ENCODE measurements at places on chromosomes 5 and 9.

GRCh38 chr9:127185931-127186781, 63.7 kb upstream of the ANGPTL2 start:
- no peak for DNase-seq

GRCh38 chr9:109168170-109168569, 1.1 kb upstream of the FRRS1L start:
- no peak for DNase-seq

GRCh38 chr9:79969393-79970145, 397.8 kb downstream of the TLE4 start:
- no peak for DNase-seq

DNA sequence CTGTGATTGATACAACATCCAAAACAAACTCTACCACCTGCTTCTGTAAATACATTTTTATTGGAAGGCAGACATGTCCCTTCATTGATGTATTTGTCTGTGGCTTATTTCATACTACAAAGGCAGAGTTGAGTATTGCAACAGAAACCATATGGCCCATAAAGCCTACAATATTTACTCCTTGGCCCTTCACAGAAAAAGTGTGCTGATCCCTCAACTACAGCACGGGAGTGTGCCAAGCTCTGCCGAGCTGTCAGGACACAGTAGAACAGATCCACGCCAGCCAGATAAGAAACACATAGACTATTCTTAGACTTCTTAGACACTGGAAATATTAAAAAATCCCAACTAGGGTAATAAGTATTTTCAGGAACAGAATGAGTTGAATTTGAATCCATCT, 13.2 kb downstream of the TICAM2 start:
- no peak for DNase-seq

- no peak for DNase-seq
Measured at GRCh38 chr5:40046792-40047191, 622.0 kb upstream of the DAB2 start.

DNA sequence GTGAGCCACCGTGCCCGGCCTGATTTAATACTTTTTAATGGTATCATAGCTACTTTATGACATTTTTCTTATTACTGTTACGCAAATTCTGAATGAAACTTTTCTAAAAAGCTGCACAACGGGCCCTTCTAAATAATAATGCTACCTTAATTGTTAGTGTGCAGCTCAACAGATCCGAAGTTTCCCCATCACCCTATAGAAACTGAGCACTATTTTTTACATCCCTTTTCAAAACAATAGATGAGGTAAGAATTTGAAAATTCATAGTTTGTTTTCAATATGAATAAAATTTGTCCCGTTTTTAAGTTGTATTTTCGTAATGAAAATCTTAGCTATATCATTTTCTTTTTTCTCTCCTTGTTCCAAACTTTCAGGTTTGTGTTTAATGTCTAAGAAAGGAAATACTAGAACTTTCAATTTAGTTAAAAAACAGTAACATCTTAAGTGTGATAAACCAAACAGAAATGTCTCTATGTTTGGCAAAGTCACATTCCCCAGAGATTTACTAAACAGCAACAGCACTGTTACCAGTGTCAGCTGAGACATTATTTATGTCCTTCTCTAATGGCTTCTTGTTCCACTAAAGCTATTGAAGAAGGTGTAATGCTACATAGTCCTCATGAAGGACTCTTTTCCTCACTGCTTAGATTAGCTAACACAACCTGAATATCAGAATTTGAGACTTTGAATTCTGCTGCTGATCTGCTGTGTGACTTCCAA, 22.9 kb downstream of the KIF2A start:
- DNase-seq: no peak

DNA sequence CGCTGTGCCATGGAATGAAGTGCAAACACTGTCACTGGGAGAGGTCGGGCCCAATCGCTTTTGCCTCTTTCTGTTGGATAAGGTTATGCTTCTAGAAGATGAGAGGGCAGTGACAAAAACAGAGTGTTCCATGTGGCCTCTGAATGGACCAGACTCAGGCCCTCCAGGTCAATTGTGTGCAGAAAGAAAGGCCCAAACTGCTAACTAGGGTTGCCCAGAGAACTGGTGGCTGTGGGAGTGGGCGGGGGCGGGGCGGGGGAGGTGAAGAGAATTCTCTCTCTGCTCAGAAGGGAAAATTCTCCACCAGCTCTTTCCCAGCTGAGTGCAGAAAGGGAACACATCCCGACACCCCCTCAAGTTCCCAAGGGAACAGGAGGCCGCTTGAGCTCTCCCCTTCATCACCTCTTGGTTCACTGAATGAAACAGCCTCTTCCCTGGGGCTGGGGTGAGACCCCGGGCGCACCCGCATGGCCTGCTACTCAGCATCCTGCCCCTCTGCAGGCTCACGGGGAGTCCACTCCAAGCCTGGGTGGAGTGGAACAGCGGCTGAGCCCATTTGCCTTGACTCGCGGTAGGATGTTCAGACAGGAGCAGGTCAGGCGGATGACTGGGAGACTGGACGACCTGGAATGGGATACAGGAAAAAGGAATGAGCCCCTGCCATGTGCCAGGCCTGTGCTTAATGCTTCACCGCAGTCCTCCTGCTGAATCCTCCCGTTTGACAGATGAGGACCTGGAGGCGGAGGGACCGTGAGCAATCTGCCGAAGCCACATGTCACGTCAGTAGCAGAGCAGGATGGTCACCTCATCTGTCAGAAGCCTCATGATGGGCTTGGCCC, 93.8 kb upstream of the FANCC start:
- no peak for DNase-seq

GRCh38 chr5:77844373-77844622, 68.2 kb upstream of the TBCA start:
- no peak for DNase-seq

Data from activated CD8-positive, alpha-beta memory T cell treated with anti-CD3 and anti-CD28 coated beads for 4 hours (primary cell).